Activated CD4-positive, alpha-beta T cell treated with anti-CD3 and anti-CD28 coated beads, Interleukin-2, amount 10 ng/mL, durations not matched to agents 7 days and 5 days (primary cell): ENCODE measurements at places on chromosomes 12 and 14.

DNA sequence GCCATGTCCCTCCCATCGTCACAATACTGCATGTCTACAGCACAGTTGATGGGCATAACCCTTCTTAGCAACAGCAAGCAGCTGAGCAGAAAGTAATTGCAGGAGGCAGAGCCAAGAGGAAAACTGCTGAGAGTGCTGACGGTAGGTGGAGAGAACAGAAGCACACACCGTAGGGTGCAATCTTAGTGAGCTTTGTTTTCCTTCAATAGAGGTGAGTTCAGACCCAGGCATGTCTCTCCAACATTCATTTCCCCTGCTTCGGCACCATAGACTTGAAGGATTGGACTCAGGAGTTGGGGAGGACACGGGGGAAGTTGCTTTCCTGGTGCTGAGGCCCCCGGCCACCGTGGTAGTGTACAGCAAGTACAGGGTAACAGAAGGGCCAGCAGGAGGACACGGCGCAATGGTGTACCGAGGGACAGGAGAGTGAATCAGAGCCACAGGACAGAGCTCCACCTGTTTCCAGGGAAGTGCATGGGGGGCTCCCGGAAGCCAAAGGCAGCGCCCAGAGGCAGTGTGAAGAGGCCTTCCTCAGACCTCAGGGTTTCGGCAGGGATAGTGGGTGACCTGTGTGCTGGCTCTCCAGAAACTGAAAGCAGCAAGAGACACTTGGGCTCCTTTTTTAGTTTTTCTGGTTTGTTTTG is 36.3 kb upstream of the SINHCAF start:
- H3K27ac ChIP-seq, result peak overlapping the region; percentile 93
- no peaks in the 10 kb centered on the region for H3K36me3 ChIP-seq
- H3K4me1 ChIP-seq, result peaks cover 25% of the 10 kb centered on the region

DNA sequence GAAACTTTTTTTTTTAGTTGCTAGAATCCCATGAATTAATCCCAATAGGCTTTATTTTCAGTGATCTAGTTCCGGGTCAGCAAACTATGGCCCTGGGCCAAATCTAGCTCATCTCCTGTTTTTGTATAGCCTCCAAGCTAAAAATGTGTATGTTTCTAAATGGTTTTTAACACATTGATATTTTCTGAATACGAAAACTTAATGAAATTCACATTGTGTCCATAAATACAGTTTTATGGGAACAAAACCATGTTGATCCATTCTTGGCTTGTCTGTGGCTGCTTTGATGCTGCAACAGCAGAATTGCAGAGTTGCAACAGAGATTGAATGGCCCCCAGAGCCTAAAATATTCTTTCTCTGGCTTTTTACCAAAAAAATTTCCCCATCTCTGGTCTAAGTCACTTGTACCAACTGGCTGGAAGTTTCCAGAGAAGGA is 47.5 kb downstream of the ZNF664 start:
- no peak overlapping the region for H3K27ac ChIP-seq
- no peaks in the 10 kb centered on the region for H3K27me3 ChIP-seq
- no peak for DNase-seq
- H3K4me1 ChIP-seq, result peaks cover 2% of the 10 kb centered on the region

GRCh38 chr14:103849151-103849886 is 1.9 kb upstream of the PPP1R13B start:
- H3K4me3 ChIP-seq, result peak overlapping the region; percentile 58
- DNase-seq, result no peak
- peaks cover 12% of the 10 kb centered on the region for H3K4me1 ChIP-seq
- peaks cover 25% of the 10 kb centered on the region for H3K27me3 ChIP-seq
- no peak overlapping the region for H3K27ac ChIP-seq

DNA sequence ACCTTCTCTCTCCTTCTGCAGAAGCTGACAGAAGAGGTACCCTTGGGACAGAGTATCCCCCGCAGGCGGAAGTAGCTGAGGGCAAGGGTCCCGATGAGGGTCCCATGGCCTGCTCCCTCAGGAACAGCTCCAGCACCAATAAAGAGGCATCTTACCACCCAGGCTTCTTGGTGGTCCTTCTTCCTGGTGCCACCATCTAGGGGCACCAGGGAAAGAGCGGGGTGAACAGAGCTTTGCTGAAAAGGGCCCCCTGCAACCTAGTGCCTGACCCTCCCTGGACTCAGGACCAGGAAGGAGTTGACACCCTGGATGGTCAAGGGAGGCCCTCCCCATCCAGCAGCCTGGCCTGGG is 591 bp upstream of the IRF9 start:
- peaks cover 84% of the 10 kb centered on the region for H3K36me3 ChIP-seq
- H3K27ac ChIP-seq, result peak overlapping the region; percentile 100
- peak overlapping the region; percentile 93 for H3K4me3 ChIP-seq
- no peak for DNase-seq
- H3K4me1 ChIP-seq, result peaks cover 54% of the 10 kb centered on the region
- H3K27me3 ChIP-seq, result no peaks in the 10 kb centered on the region

- peaks cover 13% of the 10 kb centered on the region for H3K27me3 ChIP-seq
- DNase-seq, result no peak
- H3K4me1 ChIP-seq, result no peaks in the 10 kb centered on the region
- no peak overlapping the region for H3K27ac ChIP-seq
Observed at GRCh38 chr14:53491256-53491883, 338.2 kb upstream of the DDHD1 start.

DNA sequence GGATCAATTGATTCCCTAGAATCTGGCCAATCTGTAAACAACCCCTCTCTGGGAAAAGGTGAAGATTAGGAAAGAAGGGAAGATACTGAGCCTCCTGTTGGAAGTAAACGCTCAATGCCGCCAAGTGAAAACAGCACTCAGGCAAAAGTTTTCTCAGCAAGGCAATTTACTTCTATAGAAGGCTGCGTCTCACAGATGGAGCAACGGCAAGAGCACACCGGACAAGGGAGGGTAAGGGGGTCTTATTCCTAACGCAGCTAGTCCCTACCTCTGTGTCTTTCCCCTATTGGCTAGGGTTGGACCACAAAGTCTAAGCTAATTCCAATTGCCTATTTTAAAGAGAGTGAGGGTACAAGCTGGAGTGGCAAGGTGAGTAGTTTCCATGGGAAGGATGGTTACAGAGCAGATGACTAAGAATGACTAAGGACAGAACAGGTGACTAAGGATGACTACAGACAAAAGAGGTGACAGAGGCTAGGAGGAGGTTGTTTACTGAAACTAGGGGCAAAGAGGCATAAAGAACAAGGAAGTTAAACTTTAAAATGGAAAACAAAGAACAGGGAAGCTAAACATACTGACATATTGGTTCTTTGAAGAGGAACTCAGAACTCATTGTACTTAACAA is 5.6 kb upstream of the TTC9 start:
- peaks cover 23% of the 10 kb centered on the region for H3K4me1 ChIP-seq
- no peak for DNase-seq
- no peak overlapping the region for H3K27ac ChIP-seq
- no peak overlapping the region for H3K4me3 ChIP-seq
- no peaks in the 10 kb centered on the region for H3K27me3 ChIP-seq
- H3K36me3 ChIP-seq, result no peaks in the 10 kb centered on the region
